GF-D8 (cell line): ENCODE measurements at places on chromosomes 5 and 9.
A peak's percentile ranks its signal among the peaks of the same experiment; 100 is the strongest.

GRCh38 chr9:77017505-77017894 lies 2.0 kb upstream of the FOXB2 start:
- no peak for DNase-seq

DNA sequence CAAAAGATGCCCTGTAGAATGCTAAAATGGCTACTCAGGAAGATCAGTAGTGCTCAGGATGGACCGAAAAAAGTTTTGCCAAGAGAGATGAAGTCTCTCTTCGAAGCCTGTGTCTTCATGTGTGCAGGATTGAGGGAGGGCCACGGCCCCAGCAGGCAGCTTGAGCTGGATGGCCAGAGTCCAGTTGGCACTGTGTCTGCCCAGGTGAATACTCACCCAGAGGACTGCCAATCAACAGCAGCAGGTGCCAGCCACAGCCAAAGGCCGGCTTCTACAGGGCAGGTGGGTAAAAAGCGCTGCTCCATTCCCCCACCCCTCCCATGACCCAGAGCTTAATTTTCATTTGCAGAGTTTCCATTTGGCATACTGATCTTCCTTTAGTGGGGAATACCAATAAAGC lies 287.9 kb upstream of the ZNF608 start:
- DNase-seq, result no peak

- DNase-seq, result peak; percentile 31
These were observed 123.5 kb downstream of the DEPDC1B start for GRCh38 chr5:60576425-60576824.

DNA sequence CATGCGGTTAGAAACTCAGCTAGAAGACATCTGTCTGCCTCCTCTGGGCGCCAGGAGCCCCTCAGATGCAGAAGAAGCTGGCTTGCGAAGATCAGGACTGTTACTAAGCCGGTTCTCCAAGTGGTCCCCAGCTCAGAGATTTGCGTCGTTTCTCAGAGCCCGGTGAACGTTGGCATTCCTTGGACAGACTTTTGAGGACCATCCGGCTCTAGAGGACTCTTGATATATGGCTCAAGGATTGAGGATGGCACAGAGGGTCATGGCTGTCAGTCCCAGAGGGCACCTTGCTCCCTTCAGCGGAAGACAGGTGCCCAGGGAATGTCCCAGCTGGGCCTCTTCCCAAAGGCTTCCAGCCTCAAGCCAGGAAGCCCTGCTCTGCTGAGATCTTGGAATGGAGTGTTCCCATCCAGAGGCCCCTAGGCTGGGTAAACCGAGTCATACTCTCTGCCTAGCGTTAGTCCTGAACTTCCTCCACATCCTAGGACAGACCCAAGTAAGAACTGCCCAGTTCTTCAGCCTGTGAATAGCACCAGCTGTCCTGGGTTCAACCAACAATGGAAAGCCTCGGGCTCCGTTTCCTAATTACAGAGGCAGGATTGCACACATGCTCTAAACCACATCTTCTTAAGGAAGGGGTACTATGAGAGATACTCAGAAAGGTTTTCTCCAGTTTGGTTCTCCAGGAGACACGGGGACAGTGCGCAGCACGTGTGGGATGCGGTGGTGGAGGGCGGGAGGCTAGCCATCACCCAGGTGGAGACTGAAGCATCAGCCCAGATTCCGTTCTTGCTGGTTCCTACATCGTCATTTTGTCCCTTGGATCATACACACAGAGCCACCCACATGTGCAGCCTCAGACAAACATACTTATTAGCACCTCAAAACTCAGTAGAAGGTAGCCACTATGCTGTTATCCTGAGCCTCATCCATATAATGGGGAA lies 51.4 kb downstream of the ZNF354C start:
- no peak for DNase-seq

DNA sequence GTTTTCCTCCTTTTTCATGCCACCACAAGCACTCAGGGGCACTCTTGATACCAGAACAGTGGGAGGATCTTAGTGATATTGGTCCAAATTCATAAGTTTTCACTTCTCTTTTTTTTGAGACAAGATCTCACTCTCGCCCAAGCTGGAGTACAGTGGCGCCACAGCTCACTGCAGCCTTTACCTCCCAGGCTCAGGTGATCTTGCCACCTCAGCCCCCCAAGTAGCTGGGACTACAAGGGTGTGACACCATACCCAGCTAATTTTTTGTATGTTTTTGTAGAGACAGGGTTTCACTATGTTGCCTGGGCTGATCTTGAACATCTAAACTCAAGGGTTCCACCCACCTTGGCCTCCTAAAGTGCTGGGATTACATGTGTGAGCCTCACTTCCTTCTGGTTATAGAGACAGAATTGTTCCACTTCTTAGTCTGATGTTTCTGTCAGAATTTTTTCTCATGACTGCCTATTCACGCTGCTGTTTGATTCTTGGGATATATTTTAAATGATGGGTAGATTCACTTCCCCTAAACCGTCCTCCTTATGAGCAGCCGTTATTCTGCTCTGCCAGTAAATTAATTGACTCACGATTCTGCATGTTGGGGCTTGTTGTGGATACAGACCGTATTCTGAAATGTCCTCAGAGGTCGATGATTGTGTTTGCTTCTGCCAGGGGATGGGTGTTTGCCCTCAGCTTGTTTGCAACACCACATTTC lies 30.8 kb downstream of the MTAP start:
- DNase-seq, result no peak

- DNase-seq, result no peak
These were observed 3.2 kb downstream of the ADAMTSL1 start for GRCh38 chr9:18477121-18477660.

GRCh38 chr5:165616490-165617405 lies 2111.3 kb downstream of the MAT2B start:
- DNase-seq, result no peak

DNA sequence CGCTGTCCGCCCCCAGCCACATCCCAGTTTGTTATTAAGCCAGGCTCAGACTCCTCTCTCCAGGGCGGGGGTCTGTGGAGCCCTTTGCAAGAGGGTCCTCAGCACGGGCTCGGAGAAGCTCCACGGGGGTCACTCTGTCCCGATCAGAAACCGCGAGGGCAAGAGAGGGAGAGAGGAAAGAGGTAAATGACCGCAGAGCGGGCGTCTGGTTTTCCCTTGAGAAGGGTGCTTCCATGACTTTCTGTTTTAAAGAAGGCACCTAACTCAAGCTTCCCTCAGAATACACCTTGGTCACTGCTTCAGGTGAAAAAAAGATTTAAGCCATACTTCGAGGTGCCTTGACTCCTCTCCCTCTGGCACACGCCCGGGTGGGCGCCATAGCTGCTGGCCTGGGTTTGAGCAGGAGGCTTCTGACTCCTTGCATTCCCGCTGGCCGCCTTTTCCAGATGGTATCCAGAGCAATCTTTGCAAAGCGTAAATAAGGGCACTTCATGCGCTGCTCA lies 5.8 kb upstream of the TERT start:
- no peak for DNase-seq

DNA sequence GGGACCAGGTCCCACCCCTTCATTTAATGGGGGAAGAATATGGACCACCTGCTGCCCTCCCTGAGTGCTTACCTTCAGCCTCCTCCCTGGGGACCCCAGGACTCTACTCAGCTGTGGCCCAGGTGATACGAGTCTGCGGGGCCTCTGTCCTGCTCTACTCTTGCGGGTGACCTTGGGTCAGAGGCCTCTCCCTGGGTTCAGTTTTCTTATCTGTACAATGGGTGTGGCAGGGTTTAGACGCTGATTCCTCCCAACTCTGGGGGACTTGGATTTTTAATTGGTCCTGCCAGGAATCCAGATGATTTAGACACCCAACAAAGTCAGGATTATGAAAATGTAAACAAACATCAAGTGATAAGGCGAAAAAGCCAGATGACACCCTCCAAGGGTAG lies 25.0 kb downstream of the FAM163B start:
- no peak for DNase-seq

DNA sequence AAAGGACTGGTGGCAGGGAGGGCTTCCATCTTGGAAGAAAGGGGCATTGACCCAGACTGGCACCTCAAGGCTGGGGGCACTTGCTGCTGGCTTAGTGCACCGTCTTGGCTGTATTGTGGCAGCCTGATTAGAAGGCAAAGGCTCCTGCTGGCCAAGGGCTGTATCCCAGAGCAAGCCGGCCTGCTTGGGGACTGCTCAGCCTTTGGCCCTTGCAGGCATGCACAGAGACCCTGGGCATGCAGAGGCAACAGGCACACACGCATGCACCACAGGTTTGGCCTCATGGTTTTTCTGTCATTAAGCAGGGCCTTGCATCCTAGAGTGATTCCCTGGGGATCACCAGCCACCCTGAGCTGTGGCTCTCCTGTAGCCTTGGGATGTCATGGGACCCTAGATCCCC lies 29.0 kb downstream of the PITX1 start:
- DNase-seq, result no peak

DNA sequence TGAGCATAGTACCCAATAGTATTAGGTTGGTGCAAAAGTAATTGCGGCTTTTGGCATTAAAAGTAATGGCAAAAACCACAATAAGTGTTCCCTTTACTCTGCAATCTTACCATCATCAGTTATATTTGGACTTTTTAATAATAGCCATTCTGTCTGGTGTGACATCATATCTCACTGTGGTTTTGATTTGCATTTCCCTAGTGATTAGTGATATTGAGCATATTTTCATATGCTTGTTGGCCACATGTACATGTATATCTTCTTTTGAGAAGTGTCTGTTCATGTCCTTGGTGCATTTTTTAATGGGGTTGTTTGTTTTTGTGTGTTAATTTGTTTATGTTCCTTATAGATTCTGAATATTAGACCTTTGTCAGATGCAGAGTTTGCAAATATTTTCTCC lies 289.9 kb downstream of the FAM170A start:
- DNase-seq, result no peak

- no peak for DNase-seq
These were observed 450 bp downstream of the GPBP1 start for GRCh38 chr5:57174128-57174889.

DNA sequence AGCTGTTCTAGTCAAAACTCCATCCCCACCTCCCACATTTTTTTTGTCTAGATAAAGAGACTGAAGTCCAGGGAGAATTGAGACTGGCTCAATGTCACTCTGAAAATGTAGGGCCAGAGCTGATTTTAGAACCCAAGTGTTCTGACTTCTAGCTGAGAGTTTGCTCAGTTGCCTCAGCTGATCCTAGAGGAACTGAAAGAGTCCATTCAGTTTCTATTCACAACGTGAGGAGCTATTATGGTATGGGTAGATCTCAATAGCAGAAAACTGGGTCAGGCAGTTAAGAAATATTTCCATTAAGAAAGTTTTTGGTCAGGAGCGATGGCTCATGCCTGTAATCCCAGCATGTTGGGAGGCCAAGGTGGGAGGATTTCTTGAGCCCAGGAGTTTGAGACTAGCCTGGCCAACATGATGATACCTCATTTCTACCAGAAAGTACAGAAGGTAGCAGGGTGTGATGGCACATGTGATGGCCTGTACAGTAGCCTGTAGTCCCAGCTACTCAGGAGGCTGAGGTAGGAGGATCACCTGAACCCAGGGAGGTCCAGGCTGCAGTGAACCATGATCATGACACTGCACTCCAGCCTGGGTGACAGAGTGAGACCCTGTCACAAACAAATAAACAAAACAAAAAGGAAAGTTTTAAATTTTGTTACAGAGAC lies 61.7 kb downstream of the GLRA1 start:
- DNase-seq, result no peak

DNA sequence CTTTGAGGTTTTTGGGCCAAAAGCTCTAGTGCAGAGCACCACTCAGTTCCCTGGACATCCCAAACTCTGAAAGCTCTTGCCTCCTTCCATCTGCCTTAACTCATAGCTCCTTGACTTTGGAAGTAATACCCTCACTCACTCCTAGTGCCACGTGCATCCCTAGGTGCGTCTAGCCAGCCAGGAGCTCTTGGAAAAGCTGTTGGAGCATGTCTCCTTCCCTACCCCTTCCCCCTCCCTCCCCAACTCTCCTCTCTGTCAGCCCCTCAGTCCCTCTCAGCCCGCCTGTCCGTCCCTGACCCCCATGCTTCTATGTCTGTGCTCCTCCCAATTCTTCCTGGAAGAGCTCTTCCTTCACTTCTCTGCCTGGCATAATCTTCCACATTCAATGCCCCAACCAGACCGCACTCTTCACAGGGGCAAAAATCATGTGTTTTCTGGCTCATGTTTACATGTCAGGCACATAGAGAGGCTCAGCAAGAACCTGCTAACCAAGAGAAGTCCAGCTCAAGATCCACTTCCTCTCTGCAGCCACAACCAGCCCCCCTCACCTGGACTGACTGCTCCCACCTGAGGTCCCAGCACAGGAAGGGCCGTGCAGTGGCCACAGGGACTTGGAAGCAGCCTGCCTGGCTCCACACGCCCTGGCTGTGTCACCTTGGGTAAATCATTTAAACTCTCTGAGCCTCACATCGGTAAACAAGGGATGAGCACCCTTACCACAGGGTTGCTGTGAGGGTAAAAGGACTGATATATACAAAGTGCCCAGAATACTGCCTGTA lies 58.4 kb downstream of the WHRN start:
- DNase-seq, result no peak

GRCh38 chr5:110865400-110866094 lies 126.7 kb downstream of the SLC25A46 start:
- no peak for DNase-seq

GRCh38 chr9:16475996-16476395 lies 394.5 kb downstream of the BNC2 start:
- no peak for DNase-seq

GRCh38 chr9:88177371-88177770 lies 39.1 kb upstream of the SPATA31C2 start:
- no peak for DNase-seq

DNA sequence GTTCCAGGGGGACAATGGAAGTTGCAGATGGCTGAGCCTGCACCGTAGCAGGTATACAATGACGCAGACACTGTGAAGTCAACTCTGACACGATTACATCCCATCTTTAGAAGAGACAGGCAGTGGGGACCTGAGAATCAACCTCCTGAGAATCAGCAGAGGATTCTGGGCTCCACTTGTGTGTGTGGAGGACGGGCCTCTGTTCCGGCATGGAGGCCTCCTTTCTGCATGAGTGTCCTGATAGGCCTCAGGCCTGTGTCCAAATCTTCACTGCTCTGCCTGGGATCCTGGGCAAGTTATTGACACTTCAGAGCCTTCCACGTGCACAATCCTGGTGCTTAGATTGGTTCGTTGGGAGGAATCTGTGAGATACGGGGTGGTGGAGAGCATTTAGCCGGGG lies 151.2 kb upstream of the COL5A1 start:
- DNase-seq, result no peak

- no peak for DNase-seq
These were observed 65.6 kb downstream of the ANKRD55 start for GRCh38 chr5:56167519-56167918.

DNA sequence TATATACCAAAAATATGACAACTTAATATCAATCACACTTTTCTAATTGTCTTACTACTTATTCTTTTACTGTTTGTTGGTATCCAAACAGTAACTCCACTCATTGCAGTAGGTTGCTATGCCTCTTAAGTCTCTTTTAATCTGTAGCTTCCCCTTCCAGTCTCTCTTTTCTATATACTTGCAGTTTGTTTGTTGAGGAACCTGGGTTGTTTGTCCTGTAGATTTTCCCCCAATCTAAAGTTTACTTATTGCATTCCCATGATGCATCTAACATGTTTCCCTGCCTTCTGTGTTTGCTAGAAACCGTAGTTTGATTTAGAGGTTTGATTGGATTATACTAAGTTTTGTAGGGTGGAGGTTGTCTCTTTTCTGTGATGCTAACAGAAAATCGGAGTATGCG lies 10.6 kb downstream of the PDE8B start:
- no peak for DNase-seq
